ENCODE measurements at places on chromosomes 11 and 22.
A peak's percentile ranks its signal among the peaks of the same experiment; 100 is the strongest.

- no peak for DNase-seq
Measured at GRCh38 chr11:114068327-114068726, 8.8 kb downstream of the ZBTB16 start.

DNA sequence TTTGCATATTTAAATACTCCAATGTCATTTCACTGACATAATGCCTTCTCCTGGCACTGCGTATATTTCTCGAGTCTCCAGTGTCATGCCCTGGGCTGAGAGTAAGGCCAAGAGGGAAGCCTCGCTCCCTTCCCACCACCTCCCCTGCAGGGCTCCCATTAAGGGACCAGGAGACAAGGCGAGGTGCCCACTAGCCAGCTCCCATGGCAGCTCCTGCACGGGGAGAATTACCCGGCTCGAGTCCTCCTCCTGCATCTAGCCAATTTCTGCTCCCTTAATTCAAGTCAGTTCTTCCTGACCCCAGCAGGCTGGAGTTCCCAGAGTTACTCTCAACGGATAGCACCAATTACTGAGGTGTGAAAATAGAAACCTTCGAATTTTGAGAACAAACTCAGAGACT, 31.9 kb downstream of the OPCML start:
- DNase-seq = no peak

- no peak for DNase-seq
Measured at GRCh38 chr11:18329196-18329870, 7.0 kb downstream of the GTF2H1 start.

DNA sequence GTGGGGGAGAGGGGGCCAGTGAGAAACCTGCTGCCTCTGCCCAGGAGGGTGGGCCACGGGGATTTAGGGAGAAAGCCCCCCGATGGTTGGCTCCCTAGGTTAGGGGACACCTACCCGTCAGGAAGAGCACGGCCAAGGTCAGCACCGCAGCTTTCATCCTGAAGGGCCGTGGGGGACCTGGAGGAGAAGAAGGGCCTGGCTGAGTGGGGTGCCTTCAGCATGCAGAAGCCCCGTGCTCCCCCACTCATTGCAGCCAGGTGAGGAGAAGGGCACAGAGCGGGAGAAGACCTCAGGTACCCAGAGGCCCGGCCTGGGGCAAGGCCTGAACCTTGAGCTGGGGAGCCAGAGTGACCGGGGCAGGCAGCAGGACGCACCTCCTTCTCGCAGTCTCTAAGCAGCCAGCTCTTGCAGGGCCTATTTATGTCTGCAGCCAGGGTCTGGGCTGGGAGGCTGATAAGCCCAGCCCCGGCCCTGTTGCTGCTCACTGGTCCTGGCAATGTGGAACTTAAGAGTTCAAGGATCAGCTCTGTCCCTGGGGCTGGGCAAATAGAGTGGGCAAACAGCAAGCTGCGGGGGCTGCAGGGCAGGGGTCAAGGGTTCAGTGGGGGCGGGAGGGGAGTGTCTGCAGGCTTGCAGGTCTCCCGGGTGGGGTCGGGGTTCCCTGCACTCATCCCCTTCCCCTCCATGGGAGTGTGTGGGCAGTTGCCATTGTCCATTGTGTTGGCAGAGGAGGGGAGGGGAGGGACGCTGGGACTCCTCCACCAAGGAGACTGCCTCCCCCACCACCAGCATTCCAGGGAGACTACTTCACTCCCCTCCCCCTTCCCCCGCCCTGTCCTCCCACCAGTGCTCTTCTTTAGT, at the start of gene APOA1:
APOA1 (minus strand) TSS at position 392 of the 861 bp plus-strand sequence; CDS start at position 157, 235 bp downstream.
- no peak for DNase-seq

- DNase-seq = peak; percentile 49
Measured at GRCh38 chr11:3808861-3809623, 682 bp downstream of the PGAP2 start.

DNA sequence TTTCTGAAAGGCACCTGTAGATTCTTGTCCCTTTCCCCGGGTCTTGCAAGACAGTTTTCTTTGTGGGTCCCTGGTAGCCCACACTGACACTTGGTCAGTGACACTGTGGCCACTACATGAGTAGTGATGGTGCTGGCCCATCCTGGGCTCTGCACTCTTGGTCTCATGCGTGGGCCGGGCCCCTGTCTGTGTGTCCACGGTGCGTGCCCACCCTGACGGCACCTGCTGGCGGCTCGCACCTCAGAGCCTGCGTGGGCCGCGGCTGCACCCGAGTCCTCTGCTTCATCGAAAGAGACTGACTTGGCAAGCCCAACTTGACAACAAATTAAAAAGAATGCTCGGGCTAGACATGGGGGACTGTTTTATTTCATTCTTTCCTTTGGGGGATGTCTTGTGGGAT, 37.5 kb downstream of the ADAMTS15 start:
- DNase-seq = no peak

GRCh38 chr22:27499121-27499520, 302.4 kb downstream of the MN1 start:
- no peak for DNase-seq

DNA sequence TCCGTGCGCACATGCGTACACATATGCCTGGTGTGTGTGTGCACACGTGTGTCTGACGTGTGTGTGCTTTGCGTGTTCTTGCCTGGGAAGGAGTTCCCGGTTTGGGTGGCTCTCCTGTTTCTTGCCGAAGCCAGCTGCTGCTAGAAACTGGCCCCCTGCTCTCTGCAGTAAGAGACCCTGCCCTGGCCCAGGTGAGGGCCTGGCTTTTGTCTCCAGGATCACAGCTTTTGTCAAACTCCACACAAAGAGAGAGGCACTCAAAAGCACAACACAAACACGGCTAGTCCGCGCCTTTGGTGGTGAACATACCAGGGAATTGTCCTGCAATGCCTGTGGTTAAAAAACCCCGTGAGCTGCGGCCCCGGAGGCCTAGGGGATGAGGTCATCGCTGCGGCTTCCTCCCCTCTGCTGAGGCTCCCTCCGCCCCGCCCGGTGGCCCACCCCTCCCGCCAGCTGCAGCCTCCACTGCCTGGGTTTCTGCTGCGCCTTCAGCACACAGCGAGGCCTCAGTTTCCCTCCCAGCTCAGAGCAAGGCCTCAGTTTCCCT, 88.9 kb downstream of the KCNQ1 start:
- no peak for DNase-seq

DNA sequence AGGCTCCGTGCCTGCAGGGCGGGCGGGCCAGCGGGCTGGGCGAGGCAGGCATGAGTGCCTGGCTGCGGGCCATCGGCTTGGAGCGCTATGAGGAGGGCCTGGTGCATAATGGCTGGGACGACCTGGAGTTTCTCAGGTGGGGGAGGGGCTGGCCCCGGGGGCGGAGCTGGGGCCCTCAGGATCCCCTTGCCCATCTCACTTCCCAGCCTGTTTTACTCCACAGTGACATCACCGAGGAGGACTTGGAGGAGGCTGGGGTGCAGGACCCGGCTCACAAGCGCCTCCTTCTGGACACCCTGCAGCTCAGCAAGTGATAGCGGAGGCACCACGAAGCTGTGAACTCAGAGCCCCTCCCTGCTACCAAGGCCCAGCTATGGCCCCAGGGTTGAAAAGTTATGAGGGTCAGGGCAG, 5.9 kb downstream of the PHOX2A start:
- DNase-seq = no peak

- no peak for DNase-seq
Measured at GRCh38 chr11:132907651-132908413, 624.5 kb downstream of the OPCML start.

DNA sequence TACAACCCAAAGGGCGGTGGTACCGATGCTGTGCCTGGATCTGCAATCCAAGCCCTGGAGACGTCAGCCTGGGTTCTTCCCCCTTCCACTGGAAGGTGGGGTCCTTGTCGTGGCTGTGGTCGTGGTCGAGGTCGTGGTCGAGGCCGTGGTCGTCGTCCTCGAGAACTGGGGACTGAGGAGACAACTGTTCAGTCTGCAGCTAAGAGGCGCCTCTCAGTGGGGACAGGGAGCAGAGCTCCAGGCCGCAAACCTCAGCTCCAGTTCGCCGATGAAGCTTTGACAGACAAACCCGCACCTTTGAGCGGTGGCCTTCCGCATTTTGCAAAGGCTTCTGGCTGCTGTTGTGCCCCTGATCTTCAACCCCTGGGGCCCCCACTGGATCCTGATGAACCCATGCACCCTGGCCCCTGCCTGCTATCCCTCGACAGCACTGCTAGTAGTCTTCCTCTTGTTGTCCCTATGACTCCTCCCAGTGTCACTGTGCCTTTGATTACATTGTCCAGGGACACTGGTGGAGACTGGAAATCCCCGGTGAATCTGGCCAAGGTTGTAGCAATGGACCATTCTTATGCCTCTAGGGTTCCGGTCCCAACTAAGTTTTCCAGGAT, 1.5 kb downstream of the KDM4F start:
- no peak for DNase-seq

- no peak for DNase-seq
Measured at GRCh38 chr11:6414874-6415328, 4.0 kb downstream of the APBB1 start.

GRCh38 chr22:32327066-32327465, 30.6 kb upstream of the RFPL3 start:
- DNase-seq = no peak

GRCh38 chr11:3995949-3996554, 98.5 kb upstream of the RRM1 start:
- no peak for DNase-seq

DNA sequence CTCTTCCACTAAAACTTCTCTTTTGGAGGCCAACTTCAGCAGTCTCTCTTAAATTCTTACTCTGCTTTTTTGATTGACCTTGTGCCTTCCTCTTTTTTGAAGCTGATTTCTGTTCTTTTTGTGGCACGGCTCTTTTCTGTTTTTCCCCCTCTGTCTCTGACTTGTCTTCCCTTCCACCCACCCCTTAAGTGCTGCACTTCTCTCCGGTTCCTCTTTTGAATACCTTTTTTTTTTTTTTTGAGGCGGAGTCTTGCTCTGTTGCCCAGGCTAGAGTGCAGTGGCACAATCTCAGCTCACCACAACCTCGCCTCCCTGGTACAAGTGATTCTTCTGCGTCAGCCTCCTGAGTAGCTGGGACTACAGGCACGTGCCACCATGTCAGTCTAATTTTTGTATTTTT, 211.9 kb downstream of the BLID start:
- DNase-seq = no peak

- peak; percentile 60 for DNase-seq
Measured at GRCh38 chr22:50247748-50248147, 2.9 kb upstream of the TUBGCP6 start.

DNA sequence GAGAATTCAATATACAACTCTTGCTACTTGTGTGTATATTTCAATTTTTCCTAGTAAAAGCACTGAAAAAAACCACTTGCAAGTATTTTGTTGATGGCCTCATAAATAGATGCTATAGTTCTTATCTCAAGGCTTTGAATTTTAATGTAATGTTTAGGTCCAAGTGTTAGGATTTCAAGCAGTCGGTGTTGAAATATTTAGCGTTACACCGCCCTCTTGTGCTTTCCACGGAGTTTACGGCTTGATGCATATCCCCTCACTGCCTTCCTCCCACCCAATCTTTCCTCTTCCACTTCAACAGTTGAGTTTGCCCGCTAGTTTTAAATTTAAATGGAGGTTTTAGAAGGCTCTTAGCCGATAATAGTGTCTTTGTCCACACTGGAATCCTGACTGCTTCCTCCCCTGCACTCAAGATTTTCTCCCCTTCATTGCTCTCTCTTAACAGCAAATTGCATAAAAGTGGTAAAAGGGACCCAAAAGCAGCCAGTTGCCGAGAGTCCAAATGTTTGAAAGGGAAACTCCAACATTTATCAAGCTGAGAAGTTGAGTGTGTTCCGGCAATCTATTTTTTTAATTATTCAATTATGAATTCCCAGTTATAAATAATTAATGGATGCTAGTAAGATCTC, 25.9 kb upstream of the HTATIP2 start:
- no peak for DNase-seq

DNA sequence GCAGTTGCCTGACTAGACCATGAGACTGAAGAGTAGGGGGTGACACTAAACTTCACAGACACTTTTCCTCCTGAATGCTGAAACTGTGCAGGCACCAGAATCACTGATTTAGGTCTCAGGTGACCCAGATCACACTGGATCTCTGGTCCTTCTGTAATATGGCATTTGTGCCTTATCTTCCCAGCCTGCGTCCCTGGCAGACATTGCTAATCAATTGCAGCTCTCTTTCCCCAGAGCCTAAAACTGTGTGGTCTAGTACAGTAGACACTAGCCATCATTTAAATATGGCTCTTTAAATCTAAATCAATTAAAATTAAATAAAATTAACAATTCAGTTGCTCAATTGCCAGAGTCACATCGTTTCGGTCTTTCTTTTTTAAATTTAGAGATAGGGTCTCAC, 17.8 kb upstream of the MYEOV start:
- no peak for DNase-seq

DNA sequence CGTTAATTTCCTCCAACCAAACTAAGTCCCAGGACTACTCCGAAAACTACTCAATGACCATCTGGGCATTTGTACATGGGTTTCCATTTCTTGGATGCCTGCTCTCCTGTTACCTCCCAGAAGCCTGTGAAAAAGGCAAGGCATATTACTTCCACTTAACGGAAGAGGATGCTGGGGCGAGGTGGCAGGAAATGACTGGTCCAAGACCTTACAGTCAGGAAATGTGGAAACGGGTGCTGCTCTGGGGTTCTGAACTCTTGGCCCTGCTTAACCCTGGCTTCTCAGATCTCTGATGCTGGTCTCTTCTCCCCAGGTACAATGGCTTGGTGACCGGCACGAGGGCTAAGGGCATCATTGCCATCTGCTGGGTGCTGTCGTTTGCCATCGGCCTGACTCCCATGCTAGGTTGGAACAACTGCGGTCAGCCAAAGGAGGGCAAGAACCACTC, 12.9 kb downstream of the ADORA2A start:
- no peak for DNase-seq

- no peak for DNase-seq
Measured at GRCh38 chr11:36513965-36514364, 3.9 kb upstream of the TRAF6 start.

DNA sequence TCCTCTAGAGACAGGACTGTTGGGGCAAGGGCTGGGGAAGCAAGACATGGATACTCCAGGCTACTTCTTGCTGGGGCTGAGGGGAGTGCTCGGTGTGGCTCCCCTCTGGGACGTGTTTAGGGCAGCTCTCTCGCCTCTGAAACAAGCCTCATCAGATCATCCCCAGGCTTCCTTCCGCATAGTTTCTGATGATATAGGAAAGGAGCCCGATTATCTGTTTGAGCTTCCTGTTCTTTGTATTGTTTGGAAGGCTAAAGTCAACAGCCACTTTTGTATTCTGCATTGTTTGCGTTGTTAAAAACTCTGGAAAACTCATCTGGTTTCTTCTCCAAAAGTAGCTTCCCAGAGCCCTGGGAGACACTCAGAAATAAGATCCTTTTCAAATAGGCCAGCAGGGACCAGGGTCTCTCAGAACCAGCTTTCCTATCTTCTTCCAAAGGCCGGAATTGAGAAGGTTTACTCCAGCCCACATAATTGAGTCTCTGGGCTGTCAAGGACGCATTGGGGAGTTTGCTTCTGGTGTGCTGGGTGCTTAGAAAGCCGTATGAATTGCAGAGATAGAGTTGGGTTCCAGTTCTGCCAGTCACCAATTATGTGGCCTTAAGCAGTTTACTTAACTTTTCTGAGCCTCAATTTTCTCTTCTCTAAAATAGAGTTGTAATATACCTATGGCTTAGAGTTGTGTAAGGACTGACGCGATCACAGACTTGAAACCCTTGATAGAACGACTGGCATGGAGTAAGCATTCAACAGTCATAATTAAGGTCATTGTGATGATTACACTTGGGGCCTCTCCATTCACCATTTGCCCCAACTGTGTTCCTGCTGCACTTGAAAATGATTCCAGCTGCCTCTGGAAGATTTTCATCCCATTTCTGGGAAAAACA, 19.1 kb downstream of the CD44 start:
- no peak for DNase-seq

GRCh38 chr11:69337211-69337721, 43.3 kb downstream of the MYEOV start:
- peak; percentile 25 for DNase-seq

- no peak for DNase-seq
Measured at GRCh38 chr11:79897896-79898295, 457.1 kb upstream of the TENM4 start.

- DNase-seq = no peak
Measured at GRCh38 chr11:130078080-130078479, 8.4 kb downstream of the APLP2 start.
